ENCODE measurements at places on chromosomes 5 and 9. TPM values are rescaled to one million over a fixed set of nuclear protein-coding genes. Genes with fewer than 3 reads are reported as not detected.

DNA sequence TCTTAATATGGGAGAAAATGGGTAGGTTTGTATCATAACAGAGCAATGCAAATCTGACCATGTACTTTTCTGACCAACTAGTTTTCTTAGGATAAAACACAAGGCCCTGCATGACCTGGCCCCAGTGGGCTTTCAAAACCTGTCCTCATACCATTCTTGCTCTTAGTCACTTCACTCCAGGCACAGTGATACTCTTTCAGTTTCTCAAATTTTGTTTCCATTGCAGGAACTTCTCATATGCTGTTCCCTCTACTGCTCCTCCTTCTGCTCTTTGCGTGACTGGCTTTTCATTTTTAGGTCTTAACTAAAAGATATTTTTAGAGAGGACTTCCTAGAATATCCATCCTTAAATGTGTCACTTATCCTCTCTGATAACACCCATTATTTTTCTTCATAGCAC lies 112.4 kb downstream of the INIP start:
- no peak overlapping the region for H3K27ac ChIP-seq
- no peaks in the 10 kb centered on the region for H3K4me1 ChIP-seq
- H3K4me3 ChIP-seq = no peak overlapping the region
- no peak for DNase-seq
- no peaks in the 10 kb centered on the region for H3K36me3 ChIP-seq

GRCh38 chr9:29751226-29751625 lies 2177.9 kb upstream of the C9orf72 start:
- no peak overlapping the region for H3K4me3 ChIP-seq
- no peaks in the 10 kb centered on the region for H3K27me3 ChIP-seq
- H3K36me3 ChIP-seq = no peaks in the 10 kb centered on the region
- no peaks in the 10 kb centered on the region for H3K4me1 ChIP-seq
- no peak for DNase-seq

GRCh38 chr9:97980918-97981845 lies 2.0 kb upstream of the ANP32B start:
- H3K36me3 ChIP-seq = no peaks in the 10 kb centered on the region
- H3K27me3 ChIP-seq = no peaks in the 10 kb centered on the region
- no peak overlapping the region for H3K4me3 ChIP-seq

GRCh38 chr5:154163327-154164248 lies 26.9 kb upstream of the GALNT10 start:
- H3K27ac ChIP-seq = no peak overlapping the region
- no peak overlapping the region for H3K4me3 ChIP-seq
- no peaks in the 10 kb centered on the region for H3K36me3 ChIP-seq
- peaks cover 54% of the 10 kb centered on the region for H3K27me3 ChIP-seq
- no peaks in the 10 kb centered on the region for H3K4me1 ChIP-seq

GRCh38 chr5:120388016-120388781 lies 75.9 kb upstream of the PRR16 start:
- H3K4me1 ChIP-seq = peaks cover 7% of the 10 kb centered on the region
- no peaks in the 10 kb centered on the region for H3K27me3 ChIP-seq
- no peak overlapping the region for H3K4me3 ChIP-seq
- DNase-seq = no peak
- H3K36me3 ChIP-seq = no peaks in the 10 kb centered on the region
- H3K27ac ChIP-seq = no peak overlapping the region

DNA sequence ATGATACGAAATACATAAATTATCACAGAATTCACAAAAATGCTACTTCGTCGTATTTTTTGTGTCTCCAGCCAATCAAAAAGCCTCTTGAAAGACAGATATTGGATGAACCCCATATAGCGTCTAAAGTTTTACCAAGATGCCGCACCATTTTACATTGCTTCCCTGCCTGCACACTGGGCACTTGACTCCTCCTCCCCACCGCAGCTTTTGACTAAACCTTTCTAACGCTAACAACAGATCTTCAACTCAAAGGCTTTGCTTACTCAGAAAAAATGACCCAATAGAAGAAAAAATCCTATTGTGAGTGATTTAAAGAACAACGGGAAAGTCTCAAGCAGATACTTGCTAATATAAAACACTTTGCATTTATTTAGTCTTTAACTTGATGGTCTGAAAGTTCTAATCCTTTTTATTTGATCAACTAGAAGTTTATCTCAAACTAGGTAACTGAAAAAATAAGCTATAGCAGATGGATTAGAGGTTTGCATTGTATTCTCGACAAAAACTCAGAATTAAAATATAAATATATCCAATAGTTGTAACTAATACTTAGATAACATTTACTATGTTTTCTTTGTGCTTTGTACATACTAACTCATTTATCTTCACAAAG lies 609.1 kb upstream of the DMAC1 start:
- H3K4me1 ChIP-seq = no peaks in the 10 kb centered on the region
- H3K4me3 ChIP-seq = no peak overlapping the region
- H3K27me3 ChIP-seq = no peaks in the 10 kb centered on the region
- H3K36me3 ChIP-seq = no peaks in the 10 kb centered on the region
- no peak for DNase-seq
- no peak overlapping the region for H3K27ac ChIP-seq

Gene TXNDC8
- total RNA-seq = not detected

GRCh38 chr5:111386832-111387162 lies 125.5 kb downstream of the STARD4 start:
- H3K4me3 ChIP-seq = no peak overlapping the region
- no peaks in the 10 kb centered on the region for H3K27me3 ChIP-seq
- H3K4me1 ChIP-seq = peaks cover 25% of the 10 kb centered on the region
- no peaks in the 10 kb centered on the region for H3K36me3 ChIP-seq
- no peak overlapping the region for H3K27ac ChIP-seq
- DNase-seq = no peak

DNA sequence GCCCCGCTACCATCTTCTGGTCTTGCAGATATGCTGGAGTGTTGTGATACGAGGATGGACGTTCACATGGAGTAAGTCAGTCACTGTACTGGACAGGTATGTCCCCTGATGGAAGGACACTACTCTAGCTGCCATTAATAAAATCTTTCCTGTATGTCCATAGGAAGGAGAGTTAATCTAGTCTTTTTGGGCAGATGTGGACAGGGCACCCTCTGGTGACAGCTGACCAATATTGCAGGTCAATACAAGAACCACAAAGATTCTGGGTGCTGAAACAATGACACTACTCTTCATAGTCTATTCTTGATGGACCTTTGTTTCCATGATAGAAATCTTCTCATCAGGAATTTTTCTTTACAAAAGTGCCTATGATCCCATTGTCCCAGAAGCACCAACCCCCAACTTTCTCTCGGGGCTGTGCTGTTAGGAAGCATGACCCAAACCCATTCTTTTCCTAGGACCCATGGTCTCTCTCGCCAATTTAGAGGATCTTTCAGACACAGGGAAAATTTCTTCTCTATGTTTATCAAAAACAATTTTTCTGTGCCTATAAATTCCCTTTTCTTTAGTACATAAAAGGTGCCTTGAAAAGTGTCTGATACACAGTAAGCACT lies 376.9 kb downstream of the DTWD2 start:
- no peaks in the 10 kb centered on the region for H3K27me3 ChIP-seq
- no peaks in the 10 kb centered on the region for H3K36me3 ChIP-seq
- no peak overlapping the region for H3K4me3 ChIP-seq
- no peak overlapping the region for H3K27ac ChIP-seq
- no peaks in the 10 kb centered on the region for H3K4me1 ChIP-seq
- peak; percentile 19 for DNase-seq

DNA sequence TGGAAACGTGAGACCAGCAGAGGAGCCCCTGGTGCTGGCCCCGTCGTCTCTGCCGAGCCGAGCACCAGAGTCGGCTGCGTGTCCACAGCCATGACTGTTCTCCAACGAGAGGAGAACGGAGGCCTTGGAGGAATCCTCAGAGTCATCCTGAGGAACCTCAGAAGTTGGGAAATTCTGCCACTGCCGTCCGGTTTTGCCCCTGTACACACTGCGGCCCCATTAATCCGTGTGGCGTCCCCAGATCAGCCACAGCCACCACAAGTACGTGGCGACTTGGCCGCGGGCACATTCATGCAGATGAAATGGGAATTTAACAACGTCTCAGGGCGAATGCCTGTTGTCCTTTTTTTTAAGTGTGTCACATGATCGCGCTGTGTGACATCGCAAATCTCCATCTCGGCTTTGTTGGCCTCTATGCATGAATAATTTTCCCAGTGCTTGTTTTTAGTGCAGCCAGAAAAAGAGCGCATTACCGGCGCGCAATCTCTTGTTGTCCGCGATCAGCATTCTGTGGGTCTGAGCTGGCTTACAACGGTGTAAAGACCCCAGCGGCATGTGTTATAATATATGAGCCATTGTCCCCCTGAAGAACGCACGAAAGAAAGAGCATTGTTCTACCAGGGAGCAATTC lies 323.0 kb upstream of the IRX4 start:
- H3K36me3 ChIP-seq = no peaks in the 10 kb centered on the region
- no peaks in the 10 kb centered on the region for H3K4me1 ChIP-seq
- no peak overlapping the region for H3K4me3 ChIP-seq
- no peak overlapping the region for H3K27ac ChIP-seq

- no peaks in the 10 kb centered on the region for H3K36me3 ChIP-seq
- H3K27me3 ChIP-seq = peaks cover 10% of the 10 kb centered on the region
- H3K4me1 ChIP-seq = no peaks in the 10 kb centered on the region
- H3K27ac ChIP-seq = no peak overlapping the region
- no peak for DNase-seq
Measured at GRCh38 chr5:170533383-170533782, 29.6 kb downstream of the KCNIP1 start.

GRCh38 chr5:80438739-80439138 lies 30.9 kb downstream of the ZFYVE16 start:
- DNase-seq = no peak
- no peak overlapping the region for H3K4me3 ChIP-seq
- no peaks in the 10 kb centered on the region for H3K4me1 ChIP-seq

- DNase-seq = no peak
- H3K27me3 ChIP-seq = no peaks in the 10 kb centered on the region
- H3K27ac ChIP-seq = no peak overlapping the region
- H3K36me3 ChIP-seq = no peaks in the 10 kb centered on the region
Measured at GRCh38 chr5:171597946-171598640, 178.6 kb downstream of the FGF18 start.
